ENCODE measurements at places on chromosomes 5 and 9. TPM values are rescaled to one million over a fixed set of nuclear protein-coding genes. Genes with fewer than 3 reads are reported as not detected.

DND1 gene
- 0.13 TPM for total RNA-seq

LEAP2 gene
- 0.67 TPM for total RNA-seq

LCN9 gene
- total RNA-seq = not detected

MUSK gene
- not detected for total RNA-seq

ANKRD20A1 gene
- 1.6 TPM for total RNA-seq

CNTNAP3 gene
- total RNA-seq = 98.1 TPM

TMEM250 gene
- 72.3 TPM for total RNA-seq

DNA sequence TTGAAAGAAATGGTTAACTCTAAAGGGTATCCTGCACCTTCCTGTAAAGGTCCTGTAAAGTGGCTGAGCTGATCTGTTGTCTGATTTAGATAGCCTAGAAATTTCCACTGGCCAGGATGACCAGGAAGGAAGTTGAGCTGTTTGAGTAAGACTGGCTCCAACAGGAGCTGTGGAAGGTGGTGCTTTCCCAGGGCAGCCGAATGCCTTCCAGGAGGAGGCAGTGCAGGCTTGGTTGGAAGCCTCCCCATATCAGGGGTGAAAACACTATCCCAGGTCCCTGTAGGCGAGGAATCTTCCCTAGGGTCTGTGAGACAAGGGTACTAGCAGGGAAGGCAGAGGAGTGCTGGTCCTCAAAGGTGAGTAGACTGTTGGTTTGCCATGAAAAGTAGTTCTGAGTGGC lies 98.4 kb downstream of the LIX1 start:
- peak; percentile 30 for DNase-seq

DNA sequence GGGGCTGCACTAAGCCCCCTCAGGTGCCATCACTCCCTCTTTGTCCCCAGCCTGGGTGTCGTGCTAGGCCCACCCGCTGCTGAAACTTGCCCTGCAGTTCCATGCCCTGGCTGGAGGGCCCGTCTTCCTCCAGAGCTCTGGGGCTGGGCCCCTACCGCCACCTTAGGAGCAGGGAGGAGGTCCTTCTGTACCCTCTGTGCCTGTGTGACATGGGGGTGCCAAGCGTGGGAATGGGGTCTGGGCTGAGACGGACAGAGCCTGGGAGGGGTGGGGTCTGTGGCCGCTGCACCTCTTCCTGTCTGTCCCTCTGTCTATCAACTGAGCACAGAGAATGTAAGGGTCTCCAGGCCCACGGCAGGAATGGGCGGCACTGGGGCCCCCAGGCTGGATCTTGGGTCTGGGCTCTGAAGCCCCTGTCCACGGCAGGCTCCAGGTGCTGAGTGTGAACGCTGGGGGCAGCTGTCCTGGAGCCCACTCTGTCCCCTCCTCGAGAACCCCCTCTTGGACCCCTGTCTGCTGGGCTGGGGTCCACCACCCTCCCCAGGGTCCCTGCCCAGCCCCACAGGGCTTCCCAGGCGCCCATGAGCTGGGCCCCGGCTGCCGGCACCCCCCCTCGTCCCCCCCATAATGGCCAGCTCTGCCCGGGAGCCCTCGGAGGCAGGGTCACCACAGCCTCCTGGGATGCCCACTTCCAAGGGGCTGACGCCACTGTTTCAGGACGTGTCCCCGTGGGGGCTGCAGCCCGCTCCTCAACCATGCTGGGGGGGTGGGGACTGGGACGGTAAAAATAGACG lies 15.8 kb upstream of the NRARP start:
- no peak for DNase-seq

DNA sequence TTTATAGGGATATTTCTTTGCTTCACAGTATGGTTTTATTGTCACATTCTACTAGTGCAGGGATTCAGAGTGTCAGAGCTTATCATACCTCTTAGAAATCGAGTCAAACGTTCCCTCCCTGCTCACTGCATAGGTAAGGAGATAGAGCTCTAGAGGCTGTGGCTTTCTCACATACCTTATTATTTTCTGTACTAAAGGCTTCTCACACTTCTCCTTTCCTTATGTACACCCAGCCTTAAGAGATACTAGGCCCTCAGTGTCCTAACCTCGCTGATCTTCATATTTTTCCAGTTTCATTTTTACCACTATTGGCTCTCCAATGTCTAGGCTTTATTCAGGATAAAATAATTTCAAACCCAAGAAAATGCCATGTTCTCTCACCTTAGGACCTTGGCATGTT lies 297.3 kb upstream of the RIOK2 start:
- DNase-seq = no peak

DNA sequence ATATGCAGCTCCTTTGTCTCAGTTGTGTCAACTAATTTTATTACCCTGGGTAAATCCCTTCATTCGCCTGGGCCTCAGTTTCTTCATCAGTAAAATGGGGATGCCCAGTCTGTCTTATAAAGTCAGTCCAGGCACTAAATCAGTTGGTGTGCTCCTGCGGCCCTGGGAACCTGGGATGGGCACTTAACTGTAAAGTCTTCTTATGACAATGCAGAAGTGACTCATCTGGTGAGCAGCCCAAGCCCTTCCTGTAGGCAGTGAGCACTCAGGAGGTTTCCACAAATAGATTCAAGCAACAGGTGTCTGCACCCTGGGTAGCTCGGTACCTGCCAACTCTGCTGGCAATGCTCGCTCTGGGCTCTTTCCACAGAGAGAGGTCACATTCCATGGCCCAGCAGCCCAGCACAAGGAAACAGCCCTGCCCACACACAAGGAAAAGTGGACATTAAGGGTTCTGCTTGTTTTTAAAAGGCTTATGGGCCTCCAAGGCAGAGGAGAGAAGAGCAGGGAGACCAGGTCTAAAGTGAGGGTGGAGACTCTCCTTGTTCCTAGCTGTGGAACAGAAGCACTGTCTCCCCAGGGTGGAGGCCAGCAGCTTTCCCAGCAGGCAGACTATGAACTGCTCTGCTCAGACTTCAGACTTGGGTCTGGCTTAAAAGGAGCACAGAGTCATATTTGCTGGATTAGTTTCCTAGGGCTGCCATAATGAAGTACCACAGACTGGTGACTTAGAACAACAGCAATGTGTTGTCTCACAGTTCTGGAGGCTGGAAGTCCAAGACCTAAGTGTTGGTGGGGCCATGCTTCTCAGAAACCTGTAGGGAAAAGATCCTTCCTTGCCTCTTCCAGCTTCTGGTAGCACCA lies 89.7 kb upstream of the ADRA1B start:
- peak; percentile 11 for DNase-seq

DNA sequence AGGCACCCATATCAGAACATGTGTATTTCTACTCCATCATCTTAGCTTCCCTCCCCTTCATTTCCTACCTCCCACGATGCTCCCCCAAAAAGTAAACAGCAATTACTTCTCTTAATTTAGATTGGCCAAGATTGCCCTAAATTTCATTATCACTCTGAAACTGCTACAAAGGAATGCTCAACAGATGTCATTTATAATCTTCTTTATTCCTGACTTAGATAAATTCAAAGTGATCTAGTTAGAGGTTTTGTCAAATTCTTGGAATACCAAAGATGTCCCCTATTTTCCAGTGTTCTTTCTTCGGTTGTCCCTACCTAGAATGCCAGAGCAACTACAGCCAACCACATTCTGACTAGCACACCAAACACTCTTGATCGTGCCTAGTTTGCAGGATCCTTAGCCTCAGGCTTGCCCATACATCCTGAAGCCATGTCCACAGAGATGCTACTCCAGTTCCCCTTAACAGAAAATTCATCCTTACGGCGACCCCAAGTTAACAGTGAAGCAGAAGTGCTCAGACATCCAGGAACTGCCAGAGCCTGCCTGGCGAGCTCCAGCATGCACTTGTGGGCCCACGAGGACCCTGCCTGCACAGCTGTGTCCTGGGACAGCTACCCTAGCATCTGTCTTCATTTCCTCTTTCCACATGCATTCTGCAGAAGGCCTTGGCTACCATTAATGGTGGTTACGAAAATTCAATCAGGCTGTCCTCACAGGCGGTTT lies 31.6 kb downstream of the DAP start:
- DNase-seq = no peak

DNA sequence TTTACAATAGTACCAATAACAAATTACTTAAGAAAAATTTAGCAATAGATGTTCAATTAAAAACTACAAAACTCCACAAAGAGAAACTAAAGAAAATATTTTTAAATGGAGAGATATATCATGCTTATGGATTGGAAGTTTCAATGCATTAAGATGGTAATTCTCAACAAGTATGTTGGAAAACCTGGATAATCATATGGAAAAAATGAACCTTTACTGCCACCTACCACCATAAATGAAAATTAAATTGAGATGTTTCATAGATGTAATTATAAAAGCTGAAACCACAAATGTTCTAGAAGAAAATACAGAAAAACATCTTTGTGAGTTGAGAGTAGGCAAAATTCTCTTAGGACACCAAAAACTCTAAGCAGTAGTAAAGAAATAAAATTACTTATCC lies 121.7 kb downstream of the ANKRD18B start:
- no peak for DNase-seq

DNA sequence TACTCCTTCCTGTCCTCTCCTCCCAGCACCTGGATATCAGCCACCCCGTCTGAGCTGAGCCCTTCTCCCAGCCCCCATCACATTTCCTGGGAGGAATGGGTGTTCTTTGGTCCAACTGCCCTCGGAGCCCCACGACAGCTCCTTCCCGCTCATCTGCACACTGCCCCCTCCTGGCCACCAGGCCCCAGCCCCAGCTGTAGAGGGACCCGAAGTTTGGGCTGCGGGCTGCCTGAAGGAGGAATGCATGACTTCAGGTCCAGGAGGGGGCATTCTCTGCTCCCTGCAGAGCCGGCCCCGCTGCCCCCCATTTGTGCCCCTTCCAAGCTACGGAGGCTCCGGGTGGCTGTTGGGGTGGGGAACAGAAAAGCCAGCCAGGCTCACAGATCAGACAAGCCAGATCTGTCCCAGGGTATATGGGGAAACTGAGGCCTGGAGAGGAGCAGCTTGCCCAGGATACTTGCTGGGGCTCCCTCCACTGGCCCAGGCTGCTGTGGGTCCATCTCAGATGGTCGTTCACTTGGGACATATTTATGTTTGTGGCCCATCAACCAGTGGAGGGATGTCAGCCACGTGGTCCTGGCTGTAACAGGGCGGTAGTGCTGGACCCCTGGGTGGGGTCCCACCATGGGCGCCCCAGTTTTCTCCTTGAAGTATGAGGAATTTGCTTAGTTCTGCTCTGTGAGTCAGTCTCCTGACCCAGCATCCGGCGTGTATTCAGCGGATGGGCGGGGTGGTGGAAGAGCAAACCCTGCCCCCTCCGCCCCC lies 33.1 kb downstream of the DAB2IP start:
- no peak for DNase-seq

DNA sequence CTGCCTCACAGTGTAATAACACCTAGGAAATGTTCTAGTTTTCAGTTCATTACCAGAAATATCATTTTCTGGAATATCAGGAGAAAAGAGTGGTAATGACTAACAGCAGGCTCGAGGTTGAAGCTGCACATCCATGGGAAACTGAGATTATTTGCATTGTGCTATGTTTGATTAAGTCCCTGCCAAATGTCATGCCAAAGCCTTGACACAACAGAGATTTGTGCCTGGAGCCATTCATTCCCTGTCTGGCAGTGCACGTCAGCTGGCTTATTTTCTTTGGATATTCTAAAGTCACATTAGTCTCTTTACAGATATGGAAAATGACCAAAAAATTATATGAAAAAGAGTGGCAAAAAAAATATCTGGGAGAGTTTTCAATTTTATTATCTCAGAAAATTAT lies 848.0 kb downstream of the PTPRD start:
- DNase-seq = no peak

DNA sequence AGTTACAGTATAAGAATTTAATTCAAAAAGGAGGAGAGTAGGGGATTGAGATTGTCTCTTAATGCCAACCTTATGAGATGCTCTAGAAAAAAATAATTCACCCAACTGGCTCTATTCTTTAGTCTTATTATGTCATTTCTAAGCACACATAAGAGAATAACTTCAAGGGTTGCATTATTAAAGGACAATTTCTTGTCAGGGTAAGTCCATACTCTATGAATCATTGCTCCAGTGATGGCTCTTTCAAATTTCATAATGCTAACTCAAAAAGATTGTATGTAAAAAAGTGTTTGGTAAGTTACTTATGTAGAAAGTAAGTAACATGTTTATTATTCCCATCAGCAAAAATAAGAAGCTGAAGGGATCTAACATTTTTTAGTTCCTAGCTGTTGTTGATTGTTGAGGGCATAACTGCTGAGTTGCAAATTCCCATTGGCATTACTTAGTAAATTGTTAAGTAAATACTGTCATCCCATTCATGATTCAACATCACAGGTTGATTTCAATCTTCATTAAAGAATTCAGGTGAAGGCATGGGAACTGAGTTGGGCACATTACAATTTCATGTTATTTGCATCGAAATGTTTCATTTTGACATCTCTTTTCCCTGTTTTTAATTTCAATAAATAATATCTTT lies 28.6 kb downstream of the ALDH1A1 start:
- no peak for DNase-seq

GRCh38 chr9:70795841-70796240 lies 325.6 kb downstream of the TRPM3 start:
- no peak for DNase-seq

DNA sequence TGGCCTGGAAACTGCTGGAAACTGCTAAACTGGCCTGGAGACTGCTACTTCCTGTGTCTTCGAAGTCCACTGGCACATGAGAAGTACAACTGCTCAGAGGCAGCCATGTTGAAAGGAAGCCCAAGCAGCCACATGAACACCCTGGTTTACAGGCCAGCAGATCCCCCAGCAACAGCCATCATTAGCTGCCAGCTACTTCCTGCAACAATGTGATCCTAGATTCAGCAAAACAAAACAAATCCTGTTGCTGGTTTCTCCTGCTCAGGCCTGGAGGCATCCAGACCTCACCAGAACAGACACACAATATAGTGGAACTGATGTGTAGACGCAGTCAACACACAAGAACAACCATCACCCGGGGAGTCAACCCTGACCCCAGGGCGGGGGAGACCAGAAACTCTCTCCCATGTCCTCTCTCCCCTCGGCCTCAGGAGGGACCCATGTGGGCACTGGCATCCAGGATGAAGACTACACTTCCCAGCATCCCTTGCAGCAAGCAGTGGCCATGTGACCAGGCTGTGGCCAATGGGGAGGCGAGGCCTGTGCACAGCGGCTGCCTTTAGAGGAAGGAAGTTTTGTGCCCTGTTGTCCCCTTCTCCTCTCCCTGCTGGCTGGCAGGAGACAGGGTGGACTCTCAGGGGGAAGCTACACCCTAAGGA lies 9.2 kb upstream of the LCN15 start:
- DNase-seq = no peak

DNA sequence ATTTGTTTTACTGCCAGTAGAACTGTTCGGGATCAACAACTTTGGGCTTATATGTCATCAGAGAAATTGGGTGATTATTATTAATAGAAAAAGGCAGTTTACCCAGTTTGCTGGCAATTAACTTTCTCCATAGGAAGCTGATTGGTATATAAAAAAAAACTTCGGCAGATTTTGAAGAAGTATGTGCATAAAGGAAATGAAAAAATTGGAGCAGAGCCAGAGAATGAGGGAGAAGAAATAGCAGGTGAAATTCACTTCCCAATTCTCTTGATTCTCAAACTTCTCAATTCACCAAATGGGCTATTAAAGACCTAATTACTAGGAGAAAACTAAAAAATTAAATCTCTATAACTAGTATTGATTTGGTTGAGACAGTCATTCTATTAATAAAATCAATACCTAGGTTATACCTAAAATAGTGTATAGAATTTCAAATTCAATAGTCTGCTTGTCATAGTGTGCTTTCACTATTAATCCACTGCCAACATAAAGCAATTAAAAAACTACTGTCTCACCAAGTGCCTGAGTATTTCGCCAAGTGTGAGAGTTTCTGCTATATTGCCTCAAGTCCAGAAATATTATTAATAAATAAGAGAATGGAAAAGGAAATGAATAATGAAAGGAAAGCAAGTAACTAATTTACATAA lies 47.5 kb downstream of the STX17 start:
- DNase-seq = no peak

GRCh38 chr9:11348366-11348765 lies 735.6 kb upstream of the PTPRD start:
- no peak for DNase-seq
